ENCODE measurements at places on chromosomes 16 and 17.

- DNase-seq = no peak
Measured at GRCh38 chr16:35711435-35711834, 2252.0 kb downstream of the TP53TG3F start.

GRCh38 chr17:76440751-76441362 is 12.1 kb downstream of the UBE2O start:
- DNase-seq = no peak

- no peak for DNase-seq
Measured at GRCh38 chr16:46812781-46813540, 18.0 kb downstream of the C16orf87 start.

DNA sequence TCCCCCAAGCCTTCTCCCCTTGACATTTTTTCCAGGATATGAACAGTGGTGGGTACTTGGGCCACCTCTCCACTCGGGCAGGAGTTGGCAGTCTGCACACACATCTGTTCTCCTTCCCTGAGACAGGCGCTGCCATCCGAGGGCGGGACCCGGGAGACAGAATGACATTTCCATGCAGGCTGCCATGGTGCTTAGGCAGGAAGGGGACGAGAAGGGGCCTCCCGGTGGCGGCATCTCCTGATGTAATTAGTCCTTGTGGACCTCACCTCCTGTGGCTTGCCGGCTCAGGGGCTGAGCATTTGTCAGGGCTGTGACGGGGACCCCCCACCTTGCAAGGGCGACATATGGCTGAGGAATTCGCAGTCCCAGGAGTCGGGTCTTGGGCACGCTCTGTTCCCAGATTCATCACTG is 197.2 kb downstream of the FOXL1 start:
- no peak for DNase-seq

DNA sequence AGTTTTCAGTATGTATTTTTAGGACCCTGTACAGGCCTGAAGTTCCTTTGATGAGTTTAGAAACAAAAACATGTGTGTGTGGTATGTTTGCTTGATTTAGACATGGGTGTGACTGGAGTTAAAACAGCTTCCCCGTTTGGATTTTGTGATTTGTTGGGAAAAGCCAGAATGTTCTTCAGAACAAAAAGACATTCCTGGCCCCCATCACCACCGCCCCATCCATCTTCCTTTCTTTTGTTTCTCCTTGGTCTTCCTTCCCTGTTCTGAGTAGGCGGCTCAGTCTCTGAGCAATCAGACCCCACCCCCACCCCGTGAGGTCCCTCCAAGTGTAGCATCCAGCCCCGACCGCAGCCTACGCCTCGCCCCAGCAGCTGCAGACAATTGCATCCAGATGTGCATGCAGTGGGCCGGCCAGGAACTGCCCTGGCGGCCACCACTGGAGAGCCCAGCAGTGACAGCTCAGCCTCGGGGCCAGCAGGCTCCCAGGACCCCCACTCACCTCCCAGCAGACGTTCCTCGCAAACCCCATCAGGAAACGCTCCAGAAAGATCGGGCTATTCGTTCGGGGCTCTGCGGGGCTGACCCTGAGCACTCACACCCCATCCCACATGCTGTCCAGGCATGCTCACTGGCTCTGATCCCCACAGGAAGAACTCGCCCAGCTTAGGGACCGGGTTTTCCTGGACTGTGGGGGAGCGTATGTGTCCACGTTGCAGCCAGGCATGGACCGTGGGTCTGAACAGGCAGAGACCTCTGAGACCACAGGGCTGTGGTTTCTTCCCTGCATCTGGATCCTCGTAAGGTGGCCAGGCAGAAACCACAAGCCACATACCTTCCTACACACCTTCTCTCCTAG is 99.8 kb upstream of the CDH5 start:
- peak; percentile 74 for DNase-seq

DNA sequence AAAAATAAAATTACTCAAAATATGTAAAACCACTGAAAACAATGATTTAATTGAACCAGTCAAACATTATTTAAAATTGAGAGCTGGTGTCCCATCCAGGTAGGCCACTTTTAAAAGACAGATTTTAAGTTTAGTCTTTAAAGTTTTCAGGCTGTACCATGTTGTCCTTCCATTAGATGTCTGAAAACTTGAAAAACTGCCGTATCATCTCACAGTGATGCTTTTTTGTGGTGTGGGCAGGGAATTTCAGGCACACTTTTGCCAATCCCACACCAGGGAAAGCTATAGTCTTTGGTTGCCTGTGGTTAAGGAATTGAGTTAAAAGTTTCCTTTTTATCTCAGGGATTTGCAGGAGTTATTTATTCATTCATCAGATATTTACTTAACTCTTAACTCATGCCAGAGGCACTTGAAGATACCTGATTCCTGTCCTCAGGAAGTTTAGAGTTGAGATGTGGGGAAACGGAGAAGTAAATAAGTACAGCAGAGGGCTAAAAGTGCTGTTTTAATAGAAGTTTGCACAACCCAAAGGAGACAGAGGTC is 3.2 kb downstream of the SNTB2 start:
- DNase-seq = no peak

- no peak for DNase-seq
Measured at GRCh38 chr17:28272166-28272565, 46.8 kb upstream of the TMEM97 start.

DNA sequence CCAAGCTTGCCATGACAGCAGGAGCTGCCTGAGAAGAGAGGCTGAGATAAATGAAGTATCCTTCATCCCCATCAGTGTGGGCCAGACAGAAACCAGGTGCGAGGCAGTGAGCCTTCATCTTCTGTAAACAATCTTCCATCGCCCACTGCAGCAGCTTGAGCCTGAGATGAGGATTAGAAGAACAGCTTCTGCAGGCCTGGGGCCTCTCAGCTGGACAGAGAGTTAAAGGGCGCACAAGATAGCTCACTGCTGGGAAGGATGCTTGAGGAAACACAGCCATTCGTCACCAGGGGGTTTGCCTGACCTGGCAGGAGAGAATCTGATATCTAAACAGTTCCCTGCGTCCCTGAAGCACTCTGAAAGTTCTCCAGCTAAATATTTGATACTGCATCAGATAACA is 27.1 kb downstream of the HOXB1 start:
- DNase-seq = no peak

DNA sequence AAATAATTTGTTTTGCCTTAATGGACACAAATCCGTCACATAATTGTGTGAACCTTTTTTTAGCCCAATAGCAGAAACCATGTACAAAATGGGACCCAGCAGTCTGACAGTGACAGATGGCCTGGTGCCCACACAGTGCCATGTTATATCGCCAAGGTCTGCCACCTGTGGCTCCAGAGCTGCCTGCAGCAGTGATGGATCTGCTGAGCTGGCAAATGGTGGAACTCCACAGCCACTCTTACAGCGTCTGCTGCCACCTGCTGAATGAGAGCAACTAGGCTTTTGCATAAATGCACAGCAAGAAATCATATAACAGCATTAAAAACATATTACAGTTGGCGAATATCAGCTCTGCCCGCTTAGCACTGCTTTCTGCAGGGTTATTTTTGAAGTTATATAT is 59.4 kb downstream of the NUP93 start:
- no peak for DNase-seq

DNA sequence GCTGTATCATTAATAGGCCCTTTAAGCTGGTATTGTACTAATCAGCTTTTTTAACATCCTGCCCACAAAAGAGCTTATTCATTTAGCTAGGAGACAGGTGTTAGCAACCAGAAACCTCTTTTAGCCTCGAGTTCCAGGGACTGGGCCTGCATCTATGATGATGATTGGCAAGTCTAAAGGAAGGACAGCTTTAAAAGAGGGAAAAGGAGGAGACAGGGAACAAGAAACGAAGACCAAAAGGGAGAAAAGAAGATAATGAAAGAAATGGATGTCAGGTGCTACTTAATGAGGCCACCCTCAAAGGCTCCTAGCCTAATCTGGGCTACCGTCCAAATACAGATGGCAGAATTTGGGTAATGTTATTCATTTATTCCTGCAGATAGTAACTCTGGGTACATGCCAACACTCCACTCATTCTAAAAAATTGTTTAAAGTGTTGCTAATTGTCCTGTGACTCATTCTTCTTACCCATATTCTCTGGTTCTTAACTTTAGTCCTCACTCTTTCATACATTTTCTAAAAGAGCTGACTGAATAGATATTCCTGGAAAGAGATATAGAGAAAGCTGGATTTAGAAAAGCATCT is 18.7 kb upstream of the RFFL start:
- DNase-seq = peak; percentile 74

DNA sequence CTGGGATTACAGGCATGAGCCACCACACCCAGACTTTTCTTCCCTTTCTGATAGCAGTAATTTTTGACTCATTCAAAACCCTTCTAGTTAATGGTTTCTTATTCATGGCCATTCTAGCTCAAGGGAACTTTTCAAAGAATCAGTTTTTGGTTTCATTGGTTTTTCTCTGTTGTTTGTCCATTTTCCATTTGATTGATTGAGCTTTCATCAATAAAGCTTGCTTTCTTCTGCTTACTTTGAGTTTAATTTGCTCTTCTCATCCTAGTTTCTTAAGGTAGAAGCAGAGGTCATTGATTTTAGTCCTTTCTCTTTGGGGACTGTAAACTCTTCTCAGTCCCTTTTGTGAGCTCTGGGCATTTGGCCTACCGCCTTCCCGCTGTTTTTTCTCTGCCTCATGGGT is 82.0 kb upstream of the CHMP6 start:
- DNase-seq = no peak

DNA sequence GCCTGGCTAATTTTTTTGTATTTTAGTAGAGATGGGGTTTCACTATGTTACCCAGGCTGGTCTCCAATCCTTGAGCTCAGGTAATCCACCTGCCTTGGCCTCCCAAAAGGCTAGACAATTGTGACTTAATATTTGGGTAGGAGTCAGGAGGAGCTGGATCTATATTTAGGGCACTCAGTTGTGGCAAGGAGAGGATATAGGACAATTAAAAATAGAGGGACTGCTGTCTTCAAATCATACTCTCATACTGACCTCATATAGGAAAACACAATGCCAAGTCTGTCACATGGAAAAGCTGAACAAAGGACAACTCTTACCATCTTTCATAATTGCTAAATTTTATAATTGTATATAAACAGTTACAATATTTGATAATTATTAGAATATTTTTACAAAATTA is 17.1 kb downstream of the IRX3 start:
- no peak for DNase-seq

- no peak for DNase-seq
Measured at GRCh38 chr17:15931394-15931793, 13.5 kb upstream of the ADORA2B start.

- no peak for DNase-seq
Measured at GRCh38 chr16:85370881-85371651, 242.1 kb upstream of the GSE1 start.

DNA sequence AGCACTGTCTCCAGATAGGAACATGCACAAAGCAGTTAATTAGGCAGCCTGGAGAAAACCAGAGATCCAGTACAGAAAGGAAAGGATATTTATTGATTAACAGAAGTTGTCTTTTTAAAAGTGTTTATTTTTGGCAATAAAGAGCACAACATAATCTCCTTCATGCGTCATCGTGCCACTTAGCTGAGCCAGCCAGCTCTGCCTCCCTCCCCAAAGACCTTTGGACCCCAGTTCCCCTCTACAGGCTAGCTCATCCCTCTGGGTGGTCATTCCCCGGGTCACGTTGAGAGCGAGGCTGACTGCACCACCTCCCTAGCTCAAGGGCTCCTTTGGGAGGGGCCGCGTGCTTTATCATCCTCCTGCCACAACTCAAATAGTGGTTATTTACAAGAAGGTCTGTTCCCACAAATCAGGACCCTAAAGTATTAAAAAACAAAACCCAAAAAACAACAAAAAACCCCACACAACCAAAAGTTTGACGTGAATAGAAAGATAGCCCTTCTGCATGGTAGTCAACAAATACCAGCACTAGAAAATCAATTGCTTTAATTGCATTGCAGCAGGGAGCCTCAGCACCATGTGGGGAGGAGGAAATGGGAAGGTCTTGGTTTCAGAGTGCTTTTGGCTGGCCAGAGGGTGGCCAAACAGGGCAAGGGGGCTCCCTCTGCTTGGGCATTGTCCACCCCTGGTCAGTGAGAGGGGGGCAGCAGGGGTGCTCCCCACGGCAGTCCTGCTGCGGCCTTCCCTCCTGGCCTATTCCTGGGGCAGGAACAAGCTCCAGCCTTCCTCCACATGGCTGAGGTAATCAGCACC is 9.6 kb downstream of the POLR2C start:
- DNase-seq = no peak

GRCh38 chr16:66455970-66456369 is 28.9 kb downstream of the BEAN1 start:
- DNase-seq = no peak

GRCh38 chr16:53732296-53732929 is 28.5 kb downstream of the FTO start:
- DNase-seq = no peak

- DNase-seq = no peak
Measured at GRCh38 chr17:39517224-39517623, 55.9 kb downstream of the CDK12 start.

DNA sequence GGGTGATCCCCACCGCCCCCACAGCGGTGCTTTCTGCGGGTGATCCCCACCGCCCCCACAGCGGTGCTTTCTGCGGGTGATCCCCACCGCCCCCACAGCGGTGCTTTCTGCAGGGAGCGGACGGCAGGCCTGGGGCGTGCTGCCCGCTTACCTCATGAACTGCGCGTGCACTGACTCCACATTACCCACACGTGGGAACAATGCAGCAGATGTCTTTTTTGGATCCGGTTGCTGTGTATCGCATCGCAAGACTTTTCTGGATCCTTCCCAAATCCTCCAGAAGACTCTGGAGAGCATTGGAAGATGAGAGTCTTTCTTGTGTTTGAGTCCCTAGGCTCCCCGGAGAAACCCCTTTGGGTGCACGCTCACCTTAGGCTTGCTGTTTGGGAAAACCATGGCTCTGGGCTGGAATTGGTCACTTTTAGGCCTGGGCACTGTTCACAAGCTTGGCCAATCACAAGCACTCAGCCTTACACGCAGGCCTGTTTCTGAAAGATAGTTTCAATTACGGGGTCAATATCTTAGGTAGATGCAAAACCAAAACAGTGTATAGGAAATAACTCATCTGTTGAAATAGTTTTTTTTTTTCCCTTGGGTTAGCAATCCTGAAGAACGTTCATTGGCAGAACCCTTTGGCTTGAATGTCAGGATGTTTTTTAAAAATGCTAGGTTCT is 201.8 kb downstream of the RPTOR start:
- no peak for DNase-seq

DNA sequence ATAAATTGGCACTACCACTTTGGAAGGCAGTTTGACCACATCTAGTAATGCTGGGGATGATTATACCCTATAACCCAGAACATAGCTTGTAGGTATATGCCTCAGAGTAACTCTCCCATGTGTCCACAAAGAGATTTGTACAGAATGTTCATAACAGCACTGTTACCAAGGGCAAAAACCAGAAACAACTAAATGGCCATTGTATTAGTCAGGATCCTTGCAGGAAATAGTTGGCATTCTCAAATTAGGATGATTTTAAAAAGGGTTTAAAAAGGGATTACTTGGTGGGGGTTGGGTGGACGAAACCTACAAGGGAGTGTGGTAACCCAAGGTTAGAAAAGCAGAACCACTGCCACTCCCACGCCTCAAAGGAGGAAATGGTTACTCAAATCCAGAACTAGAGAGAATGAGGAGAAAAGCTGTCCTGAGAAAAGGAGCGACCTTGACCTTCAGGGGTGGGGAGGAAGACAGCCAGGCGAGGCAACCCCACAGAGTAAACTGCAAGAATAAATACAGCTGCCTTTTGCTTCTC is 2.1 kb downstream of the CPPED1 start:
- peak; percentile 76 for DNase-seq

GRCh38 chr16:67726106-67727034 is 7.3 kb upstream of the GFOD2 start:
- no peak for DNase-seq
